ENCODE measurements at places on chromosomes 3 and 15.

- no peak for DNase-seq
Observed at GRCh38 chr15:98943051-98943508, 64.5 kb downstream of the PGPEP1L start.

DNA sequence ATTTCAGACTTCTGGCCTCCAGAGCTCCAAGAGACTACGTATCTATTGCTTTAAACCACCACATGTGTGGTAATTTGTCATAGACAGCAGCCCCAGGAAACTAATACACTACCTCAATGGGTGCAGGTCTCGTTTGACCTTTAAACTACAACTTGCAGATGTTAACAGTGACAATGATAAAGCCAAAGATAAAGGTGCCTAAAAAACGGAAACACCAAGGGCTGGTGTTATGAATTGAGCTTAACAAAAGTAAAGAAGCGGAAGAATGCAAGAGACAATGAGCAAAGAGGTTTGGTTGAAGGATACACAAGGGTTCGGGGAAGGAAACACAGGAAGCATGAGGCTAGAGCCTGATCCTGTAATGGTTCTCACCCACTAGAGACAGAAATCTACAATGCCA, 50.8 kb downstream of the RFTN1 start:
- no peak for DNase-seq

GRCh38 chr3:36941162-36941561, 3.7 kb downstream of the TRANK1 start:
- DNase-seq = no peak

GRCh38 chr3:179717219-179717618, 64.4 kb downstream of the USP13 start:
- no peak for DNase-seq

- DNase-seq = no peak
Observed at GRCh38 chr3:187336322-187336721, 31.9 kb upstream of the RTP4 start.

- no peak for DNase-seq
Observed at GRCh38 chr15:46278486-46279090, 643.8 kb downstream of the SQOR start.

GRCh38 chr3:129745253-129745652, 138.8 kb upstream of the PLXND1 start:
- no peak for DNase-seq

DNA sequence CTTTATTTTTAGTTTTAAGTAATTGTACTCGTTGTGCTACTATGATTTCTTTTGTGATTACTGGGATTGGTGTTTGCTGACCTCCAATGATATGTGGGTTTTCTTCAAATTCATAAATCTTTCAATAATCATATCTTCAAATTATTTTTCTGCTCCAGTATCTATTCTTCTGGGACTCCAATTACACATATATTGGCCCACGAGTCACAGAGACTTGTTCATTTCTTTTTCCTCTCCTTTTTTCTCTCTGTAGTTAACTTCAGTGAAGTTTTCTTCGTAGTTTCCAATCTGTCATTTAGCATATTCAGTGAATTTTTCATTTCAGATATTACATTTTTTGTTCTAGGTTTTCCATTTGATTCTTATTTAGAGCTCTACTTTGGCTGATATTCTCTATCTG, 21.4 kb downstream of the RFX7 start:
- DNase-seq = no peak

GRCh38 chr3:171333784-171334464, 126.3 kb downstream of the TNIK start:
- no peak for DNase-seq

- no peak for DNase-seq
Observed at GRCh38 chr15:95843241-95843910, 487.1 kb upstream of the NR2F2 start.

- DNase-seq = no peak
Observed at GRCh38 chr3:99324636-99325203, 313.7 kb upstream of the COL8A1 start.

GRCh38 chr3:138686771-138687221, 78.2 kb downstream of the FAIM start:
- DNase-seq = no peak
